Hepatic stellate cell (primary cell): ENCODE measurements at places on chromosomes 4 and X.

GRCh38 chr4:111537871-111538270 lies 607.4 kb upstream of the FAM241A start:
- no peak for DNase-seq

- no peak for DNase-seq
These were observed 192.2 kb upstream of the TLL1 start for GRCh38 chr4:165680821-165681220.

GRCh38 chrX:23509256-23509655 lies 158.0 kb upstream of the PRDX4 start:
- DNase-seq, result no peak

DNA sequence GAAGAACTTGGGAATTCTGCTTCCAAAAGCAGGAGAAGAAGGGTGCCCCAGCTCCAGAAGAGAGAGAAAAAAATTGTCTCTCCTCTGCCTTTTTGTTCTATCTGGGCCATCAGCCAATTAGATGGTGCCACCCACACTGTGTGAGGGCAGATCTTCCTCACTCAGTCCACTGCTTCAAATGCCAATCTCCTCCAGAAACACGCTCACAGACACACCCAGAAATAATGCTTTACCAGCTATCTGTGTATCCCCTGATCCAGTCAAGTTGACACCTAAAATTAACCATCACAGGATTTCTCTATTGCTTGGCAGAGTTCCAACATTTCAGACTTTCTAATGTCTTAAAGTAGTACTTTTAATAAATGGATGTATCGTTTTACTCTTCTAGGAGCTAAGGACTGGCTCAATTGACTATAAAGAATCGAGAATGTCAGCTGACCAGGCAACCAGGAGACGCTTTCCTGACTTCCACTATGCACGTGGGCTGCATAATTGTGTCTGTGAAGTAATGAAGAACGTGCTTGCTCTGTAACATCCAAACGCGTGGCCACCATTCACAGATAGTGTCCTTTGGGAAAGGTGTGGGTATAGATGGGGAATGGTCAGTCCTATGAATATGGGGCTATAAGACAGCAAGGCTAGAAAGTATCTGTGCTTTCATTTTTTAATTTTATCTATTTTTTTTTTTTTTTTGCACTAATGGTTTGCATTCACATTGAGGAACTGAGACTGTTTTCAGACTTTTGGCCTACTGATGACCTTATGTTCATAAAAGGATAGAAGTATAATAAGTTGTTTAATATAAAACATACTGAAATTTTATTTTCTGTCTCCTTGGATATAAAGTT lies 9.9 kb upstream of the SMIM20 start:
- no peak for DNase-seq

DNA sequence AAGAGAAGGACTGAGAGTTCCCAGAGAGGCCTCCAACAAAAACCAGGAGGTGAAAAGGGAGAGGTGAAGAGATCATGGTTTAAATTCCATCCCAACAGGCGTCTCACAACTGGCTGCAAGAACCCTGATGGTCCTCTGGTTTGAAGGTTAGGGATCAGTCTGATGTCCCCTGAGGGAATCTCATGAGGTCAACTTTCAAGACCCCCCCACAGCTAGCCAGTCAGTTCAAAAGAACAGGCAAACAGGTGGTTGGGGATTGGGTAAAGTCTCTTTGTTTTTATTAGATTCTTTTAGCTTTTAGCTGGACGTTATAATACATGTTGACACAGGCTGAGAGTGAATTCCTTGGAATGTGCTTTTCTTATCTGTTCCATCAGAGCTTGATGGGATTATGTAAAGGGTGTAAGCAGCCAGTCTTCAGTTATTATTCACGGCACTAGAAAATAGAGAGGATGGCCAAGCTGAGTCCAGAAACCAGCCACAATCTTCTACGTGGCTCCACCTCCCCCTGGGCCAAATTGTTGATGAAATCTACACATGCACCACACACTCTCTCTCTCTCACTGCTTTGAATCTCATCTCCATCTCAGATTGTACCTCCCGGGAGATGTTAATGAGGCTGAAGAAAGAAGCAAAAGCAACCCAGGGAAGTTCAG lies 20.8 kb downstream of the ENPP6 start:
- DNase-seq, result no peak

DNA sequence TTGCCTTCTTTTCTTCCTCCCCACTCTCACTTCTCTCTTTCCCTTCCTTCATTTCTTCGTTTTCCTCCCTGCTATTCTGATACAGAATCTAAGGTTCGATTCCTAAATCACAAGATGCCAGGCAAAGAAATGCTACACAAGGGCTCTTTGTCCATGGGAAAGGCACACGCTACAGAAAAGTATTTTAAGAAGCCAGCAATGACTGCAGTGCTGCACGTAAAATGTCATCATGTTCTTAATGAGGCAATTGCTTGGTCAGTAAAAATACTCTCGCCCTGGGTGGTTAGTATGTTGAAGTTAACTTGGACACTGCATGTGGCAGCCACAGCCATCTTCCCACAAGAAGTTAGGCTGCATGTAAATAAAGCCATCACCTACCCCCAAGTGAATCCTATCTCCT lies 178.4 kb downstream of the DHX15 start:
- DNase-seq, result no peak

- DNase-seq, result no peak
These were observed 326.5 kb downstream of the TEX13C start for GRCh38 chrX:125646195-125646594.

DNA sequence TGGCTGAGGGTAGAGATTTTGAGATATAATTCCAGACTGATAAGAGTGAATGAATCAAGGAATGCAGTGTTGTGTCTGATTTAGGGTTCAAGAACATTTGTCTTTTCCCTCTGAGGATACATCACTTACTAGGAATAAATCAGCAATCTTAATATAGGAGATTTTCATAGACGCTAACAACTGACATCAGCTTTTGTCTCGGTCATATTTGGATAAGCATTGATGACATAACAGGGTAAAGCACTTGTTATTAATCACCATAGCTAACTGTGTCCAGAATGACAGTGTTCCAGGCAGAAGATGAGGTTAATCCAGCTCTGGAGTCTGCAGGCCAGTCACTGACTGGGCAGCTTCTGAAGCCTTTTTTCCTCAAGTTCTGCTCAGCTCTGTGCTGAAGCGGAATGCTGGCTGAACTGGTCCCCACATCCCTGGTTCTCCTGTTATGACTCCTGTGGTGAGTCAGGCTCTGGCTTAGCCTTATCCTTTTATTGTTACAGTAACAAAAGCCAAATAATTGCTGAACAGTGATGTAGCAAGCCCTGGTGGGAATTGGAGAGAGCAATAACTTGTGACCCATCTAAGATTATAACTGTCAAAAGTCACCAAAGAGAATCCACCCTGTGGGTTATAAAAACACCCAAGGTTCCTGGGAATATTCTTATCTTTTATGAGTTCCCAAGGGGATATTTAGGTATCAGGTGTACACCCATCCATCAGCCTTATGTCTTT lies 41.8 kb downstream of the FNIP2 start:
- peak; percentile 67 for DNase-seq

DNA sequence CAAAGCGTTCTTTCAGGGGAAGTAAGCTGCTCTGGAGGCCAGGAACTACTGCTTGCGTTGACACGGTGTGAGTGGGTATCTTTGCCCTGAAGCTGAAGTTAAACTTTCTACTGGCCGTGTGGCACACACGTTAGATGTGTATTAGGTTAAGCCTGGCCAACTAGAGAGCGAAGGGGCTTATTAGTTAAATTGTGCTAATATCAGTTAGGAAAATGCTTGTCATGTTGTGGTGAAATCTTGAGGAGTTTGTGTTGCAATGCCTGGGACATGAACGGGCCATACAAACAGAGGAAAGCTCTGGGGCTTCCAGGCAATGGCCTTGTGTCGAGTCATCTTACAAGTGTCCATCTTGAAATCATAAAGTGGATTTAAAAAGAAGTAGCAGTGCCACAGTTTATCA lies 62.6 kb downstream of the NSUN7 start:
- DNase-seq, result no peak

DNA sequence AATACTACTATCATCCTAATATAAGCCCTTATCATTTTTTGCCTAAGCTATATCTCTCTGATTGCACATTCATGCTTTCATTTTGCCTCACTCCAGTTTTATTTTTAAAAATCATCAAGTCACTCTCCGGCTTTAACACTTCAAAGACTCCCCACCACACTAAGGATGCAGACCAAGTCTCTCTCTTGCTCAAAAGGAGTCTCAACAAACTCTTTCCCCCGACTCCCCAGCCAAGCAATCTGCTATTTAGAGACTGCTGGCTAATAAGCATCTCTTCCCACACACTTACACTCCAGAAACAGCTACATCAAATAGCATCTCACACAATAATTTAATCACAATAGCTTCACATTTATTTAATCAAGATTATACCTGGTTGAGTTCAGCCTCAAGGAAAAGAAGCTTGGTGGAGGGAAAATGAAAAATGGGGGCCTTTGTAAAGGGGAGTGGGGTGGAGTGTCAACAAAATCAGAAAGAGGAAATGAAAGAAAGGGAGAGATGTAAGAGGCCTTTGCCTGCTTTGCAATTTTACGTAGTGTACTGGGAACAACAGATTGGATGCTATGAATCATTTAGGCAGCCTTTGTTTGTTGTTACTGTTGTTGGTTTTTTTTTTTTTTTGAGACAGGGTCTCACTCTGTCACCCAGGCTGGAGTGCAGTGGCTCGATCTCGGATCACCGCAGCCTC lies 104.1 kb upstream of the MCF2 start:
- no peak for DNase-seq

GRCh38 chr4:174753021-174753420 lies 76.0 kb downstream of the GLRA3 start:
- DNase-seq, result no peak

DNA sequence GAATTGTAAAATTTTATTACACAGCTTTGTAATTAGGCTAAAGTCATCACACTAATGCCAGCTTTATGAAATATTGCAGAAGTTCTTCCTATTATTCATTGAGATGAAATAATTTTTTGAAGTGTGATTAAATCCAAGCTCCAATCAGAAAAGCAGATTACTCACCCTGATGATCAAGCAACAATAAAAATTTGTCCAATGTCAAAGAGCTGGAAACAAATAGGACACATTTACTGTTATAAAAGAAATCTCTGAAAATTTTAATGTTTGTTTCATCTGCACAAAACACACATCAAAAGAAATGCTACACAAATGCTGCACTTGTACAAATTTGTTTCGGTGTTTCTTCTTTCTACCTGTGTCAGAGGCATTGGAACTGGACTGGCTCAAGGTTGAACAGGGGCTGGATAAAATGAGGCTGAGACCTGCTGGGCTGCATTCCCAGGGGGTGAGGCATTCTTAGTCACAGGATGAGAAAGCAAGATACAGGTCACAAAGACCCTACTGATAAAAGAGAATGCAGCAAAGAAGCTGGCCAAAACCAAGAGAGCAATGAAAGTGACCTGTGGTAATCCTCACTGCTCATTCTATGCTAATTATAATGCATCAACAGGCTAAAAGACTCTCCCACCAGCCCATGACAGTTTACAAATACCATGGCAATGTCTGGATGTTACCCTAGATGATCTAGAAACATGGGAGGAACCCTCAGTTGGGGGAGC lies 78.3 kb downstream of the GASK1B start:
- no peak for DNase-seq

GRCh38 chr4:184762100-184762499 lies 28.2 kb upstream of the CENPU start:
- DNase-seq, result no peak

DNA sequence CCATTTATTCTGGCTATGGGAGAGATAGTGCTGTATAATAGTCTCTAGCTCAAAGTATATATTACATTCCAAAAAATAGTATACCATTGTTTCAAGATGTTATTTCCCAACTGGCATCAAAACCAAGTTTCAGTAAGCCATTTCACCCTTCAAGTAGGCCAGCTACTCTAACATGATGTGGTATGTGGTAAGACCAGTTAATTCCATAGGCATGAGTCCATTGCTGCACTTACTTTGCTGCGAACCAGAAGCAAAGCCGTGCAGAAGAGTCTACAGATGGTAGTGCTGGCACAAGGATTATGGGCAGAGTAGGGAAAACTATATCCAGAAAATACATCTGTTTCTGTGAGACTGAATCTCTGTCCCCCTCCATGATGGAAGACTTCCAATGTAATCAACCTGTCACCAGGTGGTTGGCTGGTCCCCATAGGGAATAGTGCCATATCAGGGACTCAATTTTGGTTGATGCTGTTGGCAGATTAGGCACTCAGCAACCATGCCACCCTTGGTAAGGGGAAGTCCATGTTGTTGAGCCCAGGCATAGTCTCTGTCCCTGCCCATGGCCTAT lies 49.8 kb upstream of the HSD17B10 start:
- no peak for DNase-seq

GRCh38 chrX:41291309-41291708 lies 42.7 kb upstream of the DDX3X start:
- no peak for DNase-seq

DNA sequence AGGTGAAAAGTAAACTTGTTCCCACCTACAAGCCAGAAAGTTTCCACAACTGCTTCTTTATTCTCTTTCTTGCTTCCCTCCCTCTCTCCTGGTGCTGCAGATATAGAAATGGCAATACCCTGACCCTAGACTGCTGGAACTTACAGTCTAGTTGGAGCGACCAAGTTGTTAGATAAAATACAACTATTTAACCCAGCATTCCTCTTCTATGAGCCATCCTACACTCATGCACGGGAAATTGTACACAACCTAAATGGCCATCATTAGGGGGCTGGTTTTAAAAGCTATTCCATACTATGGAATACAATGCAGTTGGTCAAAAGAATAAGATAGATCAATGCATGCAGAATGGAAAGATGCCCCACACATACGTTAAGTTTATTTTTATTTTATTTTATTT lies 41.1 kb downstream of the PJA1 start:
- peak; percentile 58 for DNase-seq

GRCh38 chr4:20813700-20814099 lies 113.4 kb downstream of the PACRGL start:
- no peak for DNase-seq

- DNase-seq, result no peak
These were observed 33.9 kb downstream of the CPLX1 start for GRCh38 chr4:791898-792625.

GRCh38 chr4:187141101-187141500 lies 417.4 kb upstream of the FAT1 start:
- DNase-seq, result no peak

GRCh38 chrX:40607381-40607780 lies 15.8 kb upstream of the MPC1L start:
- DNase-seq, result no peak

DNA sequence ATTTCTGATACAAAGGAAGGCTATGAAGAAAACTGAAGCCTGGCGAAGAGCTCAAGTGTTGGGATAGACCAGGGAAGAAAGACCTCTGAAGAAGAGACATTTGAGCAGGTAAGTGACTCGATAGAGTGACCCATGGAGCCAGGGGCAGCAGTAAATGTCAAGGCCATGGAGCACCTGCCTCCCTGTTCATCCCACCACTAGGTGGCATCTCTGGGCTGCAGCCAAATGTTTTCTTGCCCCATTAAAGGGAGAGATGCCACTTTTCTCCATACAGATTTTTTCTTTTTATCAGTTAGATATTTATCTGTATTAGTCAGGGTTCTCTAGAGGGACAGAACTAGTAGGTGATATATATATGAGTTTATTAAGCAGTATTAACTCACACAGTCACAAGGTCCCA lies 4.9 kb upstream of the ZNF81 start:
- peak; percentile 43 for DNase-seq

- no peak for DNase-seq
These were observed 273.7 kb downstream of the PTTG2 start for GRCh38 chr4:38233727-38234480.
